ENCODE measurements at places on chromosomes 1 and 21. TPM values are rescaled to one million over a fixed set of nuclear protein-coding genes. Genes with fewer than 3 reads are reported as not detected.

DNA sequence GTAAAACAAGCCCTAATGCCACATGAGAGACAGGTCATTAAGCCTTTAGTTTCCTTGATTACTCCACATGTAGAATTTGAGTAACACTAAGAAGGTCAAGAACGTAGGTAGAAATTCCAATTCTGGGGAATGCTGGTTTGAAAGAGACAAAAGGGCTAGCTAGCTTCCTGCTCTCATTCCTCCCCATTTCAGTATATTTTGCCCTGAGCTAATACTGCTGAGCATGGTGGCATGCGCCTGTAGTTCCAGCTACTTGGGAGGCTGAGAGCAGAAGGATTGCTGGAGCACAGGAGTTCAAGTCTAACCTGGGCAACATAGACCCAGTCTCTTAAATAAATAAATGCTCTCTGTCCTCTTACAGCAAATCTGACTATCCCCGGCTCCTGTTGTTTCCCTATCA, 12.8 kb downstream of the PRDX6 start:
- H3K36me3 ChIP-seq = no peaks in the 10 kb centered on the region
- no peaks in the 10 kb centered on the region for H3K27me3 ChIP-seq
- H3K4me1 ChIP-seq = no peaks in the 10 kb centered on the region
- H3K27ac ChIP-seq = no peak overlapping the region

GRCh38 chr21:25313829-25314228, 293.5 kb downstream of the MRPL39 start:
- no peak overlapping the region for H3K27ac ChIP-seq
- DNase-seq = no peak
- no peaks in the 10 kb centered on the region for H3K36me3 ChIP-seq
- no peaks in the 10 kb centered on the region for H3K4me1 ChIP-seq
- H3K4me3 ChIP-seq = no peak overlapping the region

GRCh38 chr1:246566813-246567645, 773 bp downstream of the CNST start:
- no peak for DNase-seq
- H3K4me3 ChIP-seq = peak overlapping the region; percentile 63
- H3K36me3 ChIP-seq = no peaks in the 10 kb centered on the region
- peak overlapping the region; percentile 92 for H3K27ac ChIP-seq
- no peaks in the 10 kb centered on the region for H3K27me3 ChIP-seq

MAP3K7CL gene
- total RNA-seq = 3.0 TPM

DNA sequence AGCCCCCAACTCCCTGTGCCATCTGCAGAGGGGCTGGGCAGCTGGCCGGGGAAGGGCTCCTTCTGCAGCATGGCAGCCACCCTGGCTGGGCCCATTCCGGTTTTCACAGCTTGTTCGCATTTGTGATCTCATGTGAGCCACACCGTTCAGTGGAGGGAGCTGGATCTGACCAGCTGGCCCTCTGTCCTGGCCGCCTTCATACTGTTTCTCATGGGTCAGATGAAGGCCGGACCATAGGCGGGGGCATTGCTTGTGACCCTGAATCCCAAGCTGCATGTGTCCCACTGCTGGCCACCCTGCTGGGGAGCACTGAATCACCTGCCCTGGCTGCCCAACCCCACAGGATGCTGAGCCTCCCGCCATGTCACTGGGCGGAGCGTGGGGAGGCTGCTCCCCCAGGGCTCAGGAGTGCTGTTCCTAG, 36.4 kb upstream of the PRSS38 start:
- no peaks in the 10 kb centered on the region for H3K27me3 ChIP-seq
- peak; percentile 26 for DNase-seq
- H3K4me3 ChIP-seq = no peak overlapping the region
- H3K27ac ChIP-seq = no peak overlapping the region
- no peaks in the 10 kb centered on the region for H3K36me3 ChIP-seq

- no peaks in the 10 kb centered on the region for H3K27me3 ChIP-seq
- no peaks in the 10 kb centered on the region for H3K4me1 ChIP-seq
- no peak for DNase-seq
- H3K4me3 ChIP-seq = no peak overlapping the region
- no peaks in the 10 kb centered on the region for H3K36me3 ChIP-seq
Measured at GRCh38 chr1:181334724-181335123, 148.6 kb upstream of the CACNA1E start.

PAQR6 gene
- total RNA-seq = 0.25 TPM

FH gene
- total RNA-seq = 44.3 TPM

GRCh38 chr1:247415423-247416361, at the start of gene NLRP3:
Gene NLRP3, plus strand, starts transcription at chr1:247416173. Its CDS starts 2,628 bp downstream, at chr1:247418801.
- DNase-seq = no peak
- H3K36me3 ChIP-seq = no peaks in the 10 kb centered on the region
- H3K4me1 ChIP-seq = no peaks in the 10 kb centered on the region
- no peaks in the 10 kb centered on the region for H3K27me3 ChIP-seq

DNA sequence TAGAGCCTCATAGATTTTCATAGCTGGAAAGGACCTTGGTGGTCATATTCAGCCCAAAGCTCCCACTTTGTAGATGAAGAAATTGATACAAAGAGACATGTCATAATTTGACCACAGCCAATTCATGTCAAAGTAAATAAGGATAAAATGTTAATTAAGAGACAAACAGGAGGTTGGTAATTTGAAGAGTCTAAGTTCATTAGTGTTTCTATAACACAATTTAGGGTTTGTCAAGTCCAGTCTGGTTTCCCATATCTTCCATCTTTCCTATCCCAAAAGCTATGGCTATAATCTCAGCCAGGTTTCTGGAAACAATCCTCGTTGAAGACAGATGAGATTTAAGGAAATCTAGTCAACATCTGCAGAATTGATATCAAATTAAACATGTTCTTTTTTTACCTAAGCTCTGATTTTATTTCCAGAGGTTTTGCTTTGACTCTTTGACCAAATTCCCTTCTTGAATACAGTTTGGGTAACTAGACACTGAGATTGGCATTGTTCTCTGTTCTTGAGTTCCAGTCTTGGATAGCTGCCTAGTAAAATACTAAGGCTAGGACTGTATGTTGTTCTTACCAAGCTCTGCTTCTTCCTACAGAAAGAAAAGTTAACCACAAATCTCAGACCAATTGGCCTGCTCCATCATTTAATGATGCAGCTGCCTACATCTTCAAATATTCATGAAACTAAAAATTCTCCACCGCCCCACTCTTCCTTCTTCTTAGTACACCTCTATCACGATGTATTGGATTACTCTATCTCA, 62.0 kb downstream of the SLC44A5 start:
- H3K4me1 ChIP-seq = no peaks in the 10 kb centered on the region
- no peaks in the 10 kb centered on the region for H3K36me3 ChIP-seq
- no peaks in the 10 kb centered on the region for H3K27me3 ChIP-seq
- H3K4me3 ChIP-seq = no peak overlapping the region
- no peak for DNase-seq
- no peak overlapping the region for H3K27ac ChIP-seq

DNA sequence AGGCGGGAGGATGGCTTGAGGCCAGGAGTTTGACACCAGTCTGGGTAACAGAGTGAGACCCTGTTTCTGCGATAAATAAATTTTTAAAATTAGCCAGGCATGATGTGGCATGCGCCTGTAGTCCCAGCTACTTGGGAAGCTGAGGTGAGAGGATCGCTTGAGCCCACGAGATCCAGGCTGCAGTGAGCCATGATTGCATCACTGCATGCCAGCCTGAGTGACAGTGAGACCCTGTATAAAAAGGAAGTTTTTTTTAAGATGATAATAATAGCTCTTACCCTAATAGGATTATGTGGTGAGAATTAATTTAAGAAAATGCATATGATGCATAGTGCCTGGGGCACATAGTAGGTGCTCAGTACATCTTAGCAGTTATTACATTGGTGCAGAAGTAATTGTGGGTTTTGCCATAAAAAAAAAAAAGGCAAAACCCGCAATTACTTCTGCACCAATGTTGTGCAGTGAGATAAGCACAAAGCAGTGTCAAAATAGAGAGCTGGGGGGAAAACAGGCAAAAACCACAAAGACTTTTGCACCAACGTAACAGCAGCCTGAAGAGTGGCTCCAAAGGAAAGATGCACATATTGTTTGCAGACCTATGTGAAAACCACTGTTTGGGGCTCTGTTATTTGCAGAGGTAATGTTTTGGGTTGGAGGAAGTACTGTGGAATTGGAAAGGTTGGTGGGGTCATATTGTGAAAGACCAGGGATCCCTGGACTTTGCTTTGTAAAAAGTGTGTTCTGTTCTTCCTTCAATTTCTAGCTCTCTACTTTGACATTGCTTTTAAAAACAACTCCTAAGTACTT, 72.4 kb downstream of the PLXNA2 start:
- no peaks in the 10 kb centered on the region for H3K27me3 ChIP-seq
- no peak for DNase-seq
- H3K27ac ChIP-seq = no peak overlapping the region
- no peak overlapping the region for H3K4me3 ChIP-seq
- peaks cover 6% of the 10 kb centered on the region for H3K4me1 ChIP-seq

RAD54L gene
- total RNA-seq = 1.4 TPM

GRCh38 chr1:47561523-47562007, 123.7 kb downstream of the FOXD2 start:
- no peak for DNase-seq
- H3K27ac ChIP-seq = no peak overlapping the region
- H3K27me3 ChIP-seq = no peaks in the 10 kb centered on the region
- H3K4me1 ChIP-seq = no peaks in the 10 kb centered on the region

DNA sequence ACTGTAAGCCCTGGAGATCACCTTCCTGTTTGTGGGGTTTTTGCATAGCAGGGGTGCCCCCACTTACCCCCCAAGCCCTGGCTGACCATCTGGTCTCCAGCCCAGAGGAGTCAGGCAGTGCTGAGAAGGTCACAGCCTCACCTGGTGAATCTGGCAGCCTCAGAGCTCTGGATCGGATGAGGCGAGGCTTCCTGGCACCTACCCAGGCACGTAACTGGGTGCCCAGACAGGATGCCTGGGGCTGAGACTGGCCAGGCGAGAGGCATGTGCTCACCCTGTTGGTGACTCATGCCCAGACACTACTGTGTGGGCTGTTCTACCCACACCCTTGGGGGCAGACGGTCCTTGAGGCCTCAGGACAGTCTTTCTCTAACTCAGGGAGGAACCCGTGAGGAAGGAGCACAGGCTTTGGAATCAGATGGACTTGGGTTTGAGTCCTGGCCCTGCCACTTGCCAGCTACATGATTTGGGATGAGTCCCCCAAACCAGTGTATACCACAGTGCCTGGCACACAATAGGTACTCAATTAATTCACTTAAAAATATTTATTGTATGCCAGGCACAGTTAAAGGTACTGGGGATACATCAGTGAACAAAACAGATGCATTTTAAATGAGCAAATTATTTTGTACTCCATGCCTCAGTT, 15.1 kb upstream of the PADI3 start:
- no peak overlapping the region for H3K4me3 ChIP-seq
- H3K36me3 ChIP-seq = no peaks in the 10 kb centered on the region
- no peaks in the 10 kb centered on the region for H3K27me3 ChIP-seq
- H3K4me1 ChIP-seq = no peaks in the 10 kb centered on the region
- H3K27ac ChIP-seq = no peak overlapping the region

LCE2A gene
- total RNA-seq = not detected

CITED4 gene
- total RNA-seq = 16.4 TPM

GRCh38 chr1:153536012-153536670, 350 bp upstream of the S100A6 start:
- H3K4me1 ChIP-seq = peaks cover 18% of the 10 kb centered on the region
- DNase-seq = peak; percentile 87
- no peaks in the 10 kb centered on the region for H3K36me3 ChIP-seq
- peak overlapping the region; percentile 56 for H3K4me3 ChIP-seq
- peak overlapping the region; percentile 95 for H3K27ac ChIP-seq
- H3K27me3 ChIP-seq = no peaks in the 10 kb centered on the region

- no peaks in the 10 kb centered on the region for H3K36me3 ChIP-seq
- no peak overlapping the region for H3K4me3 ChIP-seq
- H3K4me1 ChIP-seq = peaks cover 2% of the 10 kb centered on the region
Measured at GRCh38 chr1:56060906-56061305, 518.5 kb downstream of the PLPP3 start.
